ENCODE measurements at places on chromosomes 2 and 18. TPM values are rescaled to one million over a fixed set of nuclear protein-coding genes. Genes with fewer than 3 reads are reported as not detected.

DNA sequence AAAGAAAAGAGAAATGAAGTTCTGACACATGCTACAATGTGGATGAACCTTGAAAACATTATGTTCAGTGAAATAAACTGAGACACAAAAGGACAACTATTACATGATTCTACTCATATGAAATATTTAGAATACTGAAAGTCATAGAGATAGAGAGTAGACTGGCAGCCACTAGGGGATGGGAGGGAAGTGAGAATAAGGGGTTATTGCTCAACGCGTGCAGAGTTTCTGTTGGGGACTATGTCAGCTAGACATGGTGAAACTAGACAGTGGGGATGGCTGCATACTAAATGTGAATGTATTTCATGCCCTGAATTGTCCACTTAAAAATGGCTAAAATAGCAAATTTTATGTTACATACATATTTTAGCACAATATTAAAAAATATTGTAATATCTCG lies 108.7 kb upstream of the ATL2 start:
- H3K4me3 ChIP-seq = no peak overlapping the region
- H3K4me1 ChIP-seq = no peaks in the 10 kb centered on the region
- no peaks in the 10 kb centered on the region for H3K27me3 ChIP-seq
- DNase-seq = no peak
- H3K36me3 ChIP-seq = peaks cover 2% of the 10 kb centered on the region

The ZNF532 gene
- 180 TPM for total RNA-seq

- H3K36me3 ChIP-seq = no peaks in the 10 kb centered on the region
- H3K27me3 ChIP-seq = peaks cover 2% of the 10 kb centered on the region
- no peak overlapping the region for H3K4me3 ChIP-seq
- no peaks in the 10 kb centered on the region for H3K4me1 ChIP-seq
- H3K27ac ChIP-seq = no peak overlapping the region
Observed at GRCh38 chr2:21591926-21592325, 468.2 kb downstream of the TDRD15 start.

- peaks cover 4% of the 10 kb centered on the region for H3K36me3 ChIP-seq
- no peak overlapping the region for H3K4me3 ChIP-seq
- H3K27ac ChIP-seq = no peak overlapping the region
- H3K27me3 ChIP-seq = no peaks in the 10 kb centered on the region
- H3K4me1 ChIP-seq = no peaks in the 10 kb centered on the region
Observed at GRCh38 chr18:37805773-37806404, 240.3 kb upstream of the CELF4 start.

- H3K4me3 ChIP-seq = no peak overlapping the region
- H3K4me1 ChIP-seq = no peaks in the 10 kb centered on the region
- H3K27ac ChIP-seq = no peak overlapping the region
- H3K27me3 ChIP-seq = no peaks in the 10 kb centered on the region
- DNase-seq = no peak
- H3K36me3 ChIP-seq = no peaks in the 10 kb centered on the region
Observed at GRCh38 chr18:55018602-55019001, 59.3 kb upstream of the CCDC68 start.

Measured in neural crest cell (in vitro differentiated cells).